ENCODE measurements at places on chromosomes 13 and 19.

- DNase-seq = no peak
Measured at GRCh38 chr13:33235564-33235963, 50.0 kb downstream of the STARD13 start.

DNA sequence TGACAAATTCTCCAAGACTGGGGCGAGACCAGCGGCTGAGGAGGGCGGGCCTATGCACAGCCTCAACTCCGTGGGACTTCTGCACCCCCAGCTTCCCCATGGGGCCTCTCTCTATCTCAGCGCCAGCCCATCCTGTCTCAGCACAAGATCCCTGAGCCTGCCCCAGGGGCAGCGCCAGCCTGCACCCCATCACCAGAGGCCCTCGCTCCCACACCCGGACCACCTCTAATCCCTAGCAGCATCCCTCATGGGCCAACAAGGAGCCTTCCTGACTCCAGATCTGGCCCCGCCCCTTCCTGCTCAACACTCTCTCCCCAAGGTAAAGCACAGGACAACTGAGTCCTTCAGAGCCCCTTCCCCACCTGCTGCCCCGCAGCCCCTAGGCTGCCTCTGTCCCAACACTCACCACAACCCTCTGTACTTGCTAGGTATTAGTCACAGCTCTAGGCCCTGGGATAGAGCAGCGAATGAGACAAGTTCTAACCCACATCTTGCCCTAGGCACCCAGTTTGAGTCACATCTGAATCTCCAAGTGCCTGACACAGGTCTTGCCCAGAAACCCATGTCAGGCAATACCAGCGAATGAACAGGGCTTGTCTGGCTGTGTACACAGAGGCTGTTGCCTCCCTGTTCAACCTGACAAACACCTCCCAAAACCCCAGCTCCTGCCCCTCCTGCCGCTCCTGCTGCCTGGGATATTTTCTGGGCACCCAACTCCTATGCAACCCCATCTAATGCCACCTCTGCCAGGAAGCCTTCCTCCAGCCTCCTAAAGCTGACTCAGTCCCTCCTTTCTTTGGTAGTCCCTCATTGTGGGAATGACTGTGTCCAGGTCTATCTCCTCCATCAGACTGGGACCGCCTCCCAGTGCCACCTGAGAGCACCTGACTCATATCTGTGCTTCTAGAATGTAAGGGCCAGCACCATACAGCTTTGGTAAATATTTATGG lies 18.6 kb downstream of the GRIK5 start:
- no peak for DNase-seq

DNA sequence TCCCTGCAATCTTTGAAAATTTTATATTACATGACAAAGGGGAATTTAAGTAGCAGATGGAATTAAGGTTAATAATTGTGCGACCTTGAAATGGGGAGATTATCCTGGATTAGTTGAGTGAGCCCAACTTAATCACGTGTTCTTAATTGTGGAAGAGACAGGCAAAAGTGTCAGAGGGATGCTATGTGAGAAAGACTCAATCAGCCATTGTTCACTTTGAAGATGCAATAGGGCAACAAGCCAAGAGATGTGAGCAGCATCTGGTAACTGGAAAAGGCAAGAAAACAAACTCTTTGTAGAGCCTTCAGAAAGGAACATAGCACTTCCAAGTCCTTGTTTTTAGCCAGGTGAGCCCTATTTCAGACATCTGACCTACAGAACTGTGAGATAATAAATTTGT lies 247.7 kb downstream of the SLITRK1 start:
- DNase-seq = no peak

GRCh38 chr13:112814905-112815585 lies 125.2 kb downstream of the ATP11A start:
- no peak for DNase-seq

GRCh38 chr19:29532956-29533355 lies 7.2 kb downstream of the VSTM2B start:
- DNase-seq = no peak

DNA sequence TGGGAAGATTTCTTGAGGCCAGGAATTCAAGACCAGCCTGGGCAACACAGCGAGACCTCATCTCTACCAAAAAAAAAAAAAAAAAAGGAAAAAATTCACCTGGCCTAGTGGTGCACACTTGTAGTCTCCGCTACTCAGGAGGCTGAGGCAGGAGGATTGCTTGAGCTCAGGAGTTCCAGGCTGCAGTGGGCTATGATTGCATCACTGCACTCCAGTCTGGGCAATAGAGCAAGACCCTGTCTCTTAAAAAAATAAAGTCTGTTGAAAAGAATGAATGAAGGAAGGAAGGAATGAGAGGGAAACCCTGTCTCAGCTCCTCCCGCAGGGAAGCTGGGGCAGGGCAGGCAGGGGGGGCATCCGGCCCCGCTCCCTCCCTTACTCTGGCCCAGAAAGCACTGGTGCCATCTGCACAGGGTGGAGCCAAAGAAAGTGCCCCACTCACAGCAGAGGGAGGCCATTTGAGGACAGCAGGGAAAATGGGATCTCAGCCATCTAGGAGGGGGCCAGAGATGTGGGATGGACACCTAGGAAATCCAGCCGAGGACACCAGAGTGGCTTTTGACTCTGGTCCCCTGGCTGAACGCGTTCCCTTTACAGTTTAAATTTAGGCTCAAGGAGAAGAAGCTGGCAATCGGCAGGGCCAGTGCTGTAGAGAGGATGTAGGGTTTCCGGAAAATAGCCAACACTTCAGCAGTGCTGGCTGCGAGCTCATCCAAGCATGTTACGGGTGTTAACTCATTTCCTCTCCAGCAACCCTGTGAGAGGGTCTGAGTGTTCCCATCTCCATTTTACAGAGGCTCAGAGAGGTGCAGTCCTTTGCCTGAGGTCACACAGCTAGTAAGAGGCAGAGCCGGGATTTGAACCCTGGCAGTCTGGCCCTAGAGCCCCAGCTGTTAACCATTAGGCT lies 3.6 kb upstream of the HPN start:
- DNase-seq = no peak

- DNase-seq = no peak
Measured at GRCh38 chr13:59034198-59034597, 1129.5 kb downstream of the DIAPH3 start.

- DNase-seq = no peak
Measured at GRCh38 chr19:33878910-33879810, 82.5 kb downstream of the KCTD15 start.

- DNase-seq = no peak
Measured at GRCh38 chr19:6034512-6034911, 56.6 kb upstream of the RANBP3 start.

- no peak for DNase-seq
Measured at GRCh38 chr13:22789916-22790315, 390.9 kb upstream of the SGCG start.

DNA sequence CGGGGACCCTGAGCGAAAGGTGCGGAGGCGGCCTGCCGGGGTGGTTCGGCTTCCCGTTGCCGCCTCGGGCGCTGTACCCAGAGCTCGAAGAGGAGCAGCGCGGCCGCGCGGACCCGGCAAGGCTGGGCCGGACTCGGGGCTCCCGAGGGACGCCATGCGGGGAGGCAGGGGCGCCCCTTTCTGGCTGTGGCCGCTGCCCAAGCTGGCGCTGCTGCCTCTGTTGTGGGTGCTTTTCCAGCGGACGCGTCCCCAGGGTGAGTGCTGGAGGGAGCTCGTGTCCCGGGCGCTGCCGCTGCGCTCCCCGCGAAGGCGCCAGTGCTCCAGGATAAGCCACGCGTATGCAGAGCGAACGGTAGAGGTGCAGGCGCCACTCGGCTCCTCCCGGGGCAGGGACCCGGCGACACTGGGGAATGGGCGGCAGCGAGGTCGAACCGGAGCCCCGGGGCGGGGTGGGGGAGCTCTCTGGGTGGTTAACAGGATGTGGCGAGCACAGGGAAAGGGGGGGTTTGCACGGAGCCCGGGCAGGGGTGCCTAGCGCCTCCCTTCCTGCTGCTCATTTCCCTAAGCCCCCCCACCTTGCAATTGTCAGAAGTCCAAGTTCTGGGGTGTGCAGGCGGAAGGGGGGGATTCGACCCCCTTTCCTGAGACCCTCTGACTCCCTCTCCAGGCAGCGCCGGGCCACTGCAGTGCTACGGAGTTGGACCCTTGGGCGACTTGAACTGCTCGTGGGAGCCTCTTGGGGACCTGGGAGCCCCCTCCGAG lies at the start of gene IL27RA:
TSS of gene IL27RA (plus strand) at position 44 of the 762 bp plus-strand sequence. CDS start at position 155, 111 bp downstream.
- DNase-seq = peak; percentile 54

DNA sequence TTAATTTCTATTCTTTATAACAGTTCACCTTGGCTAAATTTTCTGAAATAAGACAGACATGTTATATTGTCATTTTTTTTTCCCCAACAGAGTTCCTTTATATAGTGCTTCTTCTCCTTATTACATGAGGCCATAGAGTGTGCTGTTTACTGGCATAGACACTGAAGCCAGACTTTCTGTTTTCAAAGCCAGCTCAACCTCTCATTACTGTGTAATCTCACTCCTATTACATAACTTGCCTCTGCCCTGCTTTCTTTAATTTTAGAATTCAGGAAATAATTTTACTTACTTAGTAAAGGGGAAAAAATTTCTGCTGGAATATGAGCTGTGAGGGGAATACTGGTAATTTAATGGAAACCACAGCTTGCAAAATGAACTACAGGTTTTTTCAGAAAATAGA lies 1380.4 kb downstream of the SLITRK1 start:
- no peak for DNase-seq

GRCh38 chr19:30695171-30695875 lies 323.1 kb downstream of the ZNF536 start:
- DNase-seq = no peak

DNA sequence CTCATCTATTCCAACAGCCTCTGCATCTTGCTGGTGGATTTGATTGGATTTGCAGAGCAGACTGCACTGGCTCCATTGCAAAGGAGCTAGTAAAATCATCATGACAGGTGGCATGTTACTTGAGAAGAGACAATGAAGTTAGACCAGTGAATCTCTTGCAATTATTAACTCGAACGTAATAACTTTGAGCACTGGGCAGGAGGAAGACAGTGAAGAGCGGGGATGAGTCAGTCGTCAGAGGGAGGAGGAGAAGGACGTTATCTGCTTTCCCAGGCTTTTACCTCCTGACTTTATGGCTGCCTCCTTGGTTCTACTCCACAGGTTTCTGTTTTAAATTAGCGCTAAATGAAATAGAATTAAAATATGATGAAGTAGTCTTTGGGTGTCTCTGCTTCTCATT lies 257.8 kb upstream of the IPO5 start:
- no peak for DNase-seq

DNA sequence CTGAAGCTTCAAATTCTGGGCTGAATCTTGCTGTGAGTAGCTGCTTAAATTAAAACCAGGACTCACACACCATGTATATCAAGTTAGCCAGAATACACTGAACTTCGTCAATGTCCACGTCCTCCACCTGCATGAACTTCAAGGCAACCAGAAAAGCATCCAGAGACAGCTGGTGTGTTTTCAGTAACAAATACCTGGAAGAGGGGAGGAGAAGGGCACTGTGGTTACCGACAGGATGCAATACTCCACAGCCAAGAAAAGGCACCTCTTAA lies 20.4 kb downstream of the PROZ start:
- no peak for DNase-seq

Data from stimulated activated CD8-positive, alpha-beta memory T cell treated with anti-CD3 and anti-CD28 coated beads, Interleukin-2, amount 100 ng/mL, for 1 hour (primary cell).